Glutamatergic neuron (in vitro differentiated cells): ENCODE measurements at places on chromosomes 2 and 18. TPM values are rescaled to one million over a fixed set of nuclear protein-coding genes. Genes with fewer than 3 reads are reported as not detected.

GRCh38 chr2:164457271-164457670 lies 164.0 kb downstream of the GRB14 start:
- no peaks in the 10 kb centered on the region for H3K4me1 ChIP-seq
- no peak overlapping the region for H3K27ac ChIP-seq
- H3K36me3 ChIP-seq: no peaks in the 10 kb centered on the region
- no peak for DNase-seq

DNA sequence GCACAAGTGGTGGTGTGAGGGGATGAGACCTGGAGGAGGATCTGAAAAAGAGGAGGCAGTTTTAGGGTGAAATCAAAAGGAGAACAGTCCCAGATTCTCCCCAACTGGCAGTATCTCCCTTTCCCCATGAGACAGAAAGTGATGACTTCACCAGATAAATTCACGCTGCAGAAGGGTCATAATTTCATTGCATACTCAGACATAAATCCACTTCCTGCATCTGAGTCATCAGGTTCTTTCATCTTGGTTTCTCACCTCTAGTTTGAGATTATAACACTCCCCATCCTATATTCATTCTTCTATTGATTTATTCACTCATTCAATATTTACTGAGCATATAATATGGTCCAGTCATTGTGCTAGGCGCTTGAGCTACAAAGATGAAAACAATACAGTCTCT lies 64.7 kb downstream of the CCDC148 start:
- H3K27me3 ChIP-seq: no peaks in the 10 kb centered on the region
- H3K27ac ChIP-seq: no peak overlapping the region
- H3K4me1 ChIP-seq: no peaks in the 10 kb centered on the region
- no peaks in the 10 kb centered on the region for H3K36me3 ChIP-seq

DNA sequence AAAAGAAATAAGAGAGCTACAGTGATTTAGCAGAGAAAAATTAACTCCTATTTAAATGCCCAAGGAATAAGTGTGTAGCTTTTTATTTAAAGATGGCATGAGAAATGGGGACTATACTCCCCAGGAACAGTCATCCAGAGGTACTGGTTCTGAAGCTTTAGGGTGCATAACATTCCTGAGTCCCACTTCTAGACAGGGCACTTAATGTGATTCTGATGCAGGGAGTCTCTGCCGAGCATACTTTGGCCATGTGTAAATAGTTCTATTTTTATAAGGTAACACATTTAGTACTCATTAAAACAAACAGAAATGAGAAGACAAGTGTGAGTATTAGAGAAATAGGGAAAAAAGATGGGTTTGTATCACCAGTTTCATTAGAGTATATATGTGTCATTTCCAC lies 154.7 kb upstream of the WDSUB1 start:
- H3K36me3 ChIP-seq: peaks cover 5% of the 10 kb centered on the region
- no peak for DNase-seq
- H3K4me3 ChIP-seq: no peak overlapping the region
- no peaks in the 10 kb centered on the region for H3K4me1 ChIP-seq
- H3K27me3 ChIP-seq: peaks cover 2% of the 10 kb centered on the region
- no peak overlapping the region for H3K27ac ChIP-seq

- H3K27me3 ChIP-seq: peaks cover 11% of the 10 kb centered on the region
- H3K4me1 ChIP-seq: peaks cover 54% of the 10 kb centered on the region
- no peak overlapping the region for H3K27ac ChIP-seq
- DNase-seq: no peak
- H3K36me3 ChIP-seq: no peaks in the 10 kb centered on the region
These were observed 35.3 kb downstream of the CRACDL start for GRCh38 chr2:98900721-98901120.

- peaks cover 6% of the 10 kb centered on the region for H3K27me3 ChIP-seq
- no peak overlapping the region for H3K4me3 ChIP-seq
- DNase-seq: no peak
- H3K36me3 ChIP-seq: no peaks in the 10 kb centered on the region
These were observed 35.6 kb downstream of the XDH start for GRCh38 chr2:31378791-31379501.

DNA sequence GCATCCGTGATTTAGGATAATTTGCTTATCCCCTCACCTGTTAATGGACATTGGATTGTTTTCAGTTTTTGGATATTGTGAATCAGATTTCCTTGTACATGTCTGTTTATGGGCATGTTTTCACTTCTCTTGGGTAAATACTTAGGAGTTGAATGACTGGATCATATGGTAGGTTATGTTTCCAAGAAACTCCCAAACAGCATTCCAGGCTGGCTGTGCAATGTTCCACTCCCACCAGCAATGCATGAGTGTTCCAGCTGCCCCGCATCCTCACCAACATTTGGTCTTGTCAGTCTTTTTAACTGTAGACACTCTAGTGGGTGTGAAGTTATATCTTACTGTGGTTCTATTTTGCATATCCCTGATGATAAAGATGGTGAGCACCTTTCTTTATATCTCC lies 8.9 kb upstream of the LRRFIP1 start:
- no peak overlapping the region for H3K4me3 ChIP-seq
- H3K27ac ChIP-seq: no peak overlapping the region
- peaks cover 8% of the 10 kb centered on the region for H3K4me1 ChIP-seq
- DNase-seq: no peak
- peaks cover 3% of the 10 kb centered on the region for H3K27me3 ChIP-seq

GRCh38 chr2:199716807-199717586 lies 134.0 kb downstream of the FTCDNL1 start:
- no peak overlapping the region for H3K4me3 ChIP-seq
- H3K27ac ChIP-seq: no peak overlapping the region
- DNase-seq: no peak
- H3K36me3 ChIP-seq: no peaks in the 10 kb centered on the region

GRCh38 chr2:121211689-121212151 lies 73.3 kb downstream of the TFCP2L1 start:
- H3K4me3 ChIP-seq: no peak overlapping the region
- peaks cover 1% of the 10 kb centered on the region for H3K27me3 ChIP-seq
- H3K4me1 ChIP-seq: no peaks in the 10 kb centered on the region
- H3K27ac ChIP-seq: no peak overlapping the region
- H3K36me3 ChIP-seq: no peaks in the 10 kb centered on the region

The REG3G gene
- total RNA-seq: not detected

The MOB4 gene
- total RNA-seq: 46.4 TPM

The GPR17 gene
- not detected for total RNA-seq
